ENCODE measurements at places on chromosomes 6 and 20.

GRCh38 chr6:22765015-22765414 lies 195.6 kb downstream of the HDGFL1 start:
- DNase-seq: peak; percentile 32

- DNase-seq: peak; percentile 60
Measured at GRCh38 chr20:58078741-58079522, 149.5 kb downstream of the ANKRD60 start.

GRCh38 chr6:107728564-107728897 lies 95.6 kb downstream of the SCML4 start:
- DNase-seq: no peak

DNA sequence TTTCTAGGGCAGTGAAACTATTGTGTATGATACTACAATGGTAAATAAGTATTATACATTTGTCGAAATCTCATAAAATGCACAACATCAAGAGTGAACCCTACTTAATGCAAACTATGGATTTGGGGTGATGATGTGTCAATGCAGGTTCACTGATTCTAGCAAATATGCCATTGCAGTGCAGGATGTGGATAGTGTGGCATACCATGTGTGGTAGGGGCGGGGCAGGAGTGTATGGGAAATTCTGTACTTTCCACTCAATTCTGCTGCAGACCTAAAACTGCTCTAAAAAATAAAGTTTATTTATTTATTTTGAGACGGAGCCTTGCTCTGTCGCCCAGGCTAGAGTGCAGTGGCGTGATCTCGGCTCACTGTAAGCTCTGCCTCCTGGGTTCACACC lies 44.3 kb downstream of the ABHD12 start:
- no peak for DNase-seq

- DNase-seq: no peak
Measured at GRCh38 chr6:40298207-40298606, 289.0 kb downstream of the LRFN2 start.

GRCh38 chr20:16001286-16001685 lies 572.0 kb downstream of the KIF16B start:
- DNase-seq: peak; percentile 51

- DNase-seq: peak; percentile 2
Measured at GRCh38 chr20:41848180-41848579, 230.0 kb upstream of the CHD6 start.

DNA sequence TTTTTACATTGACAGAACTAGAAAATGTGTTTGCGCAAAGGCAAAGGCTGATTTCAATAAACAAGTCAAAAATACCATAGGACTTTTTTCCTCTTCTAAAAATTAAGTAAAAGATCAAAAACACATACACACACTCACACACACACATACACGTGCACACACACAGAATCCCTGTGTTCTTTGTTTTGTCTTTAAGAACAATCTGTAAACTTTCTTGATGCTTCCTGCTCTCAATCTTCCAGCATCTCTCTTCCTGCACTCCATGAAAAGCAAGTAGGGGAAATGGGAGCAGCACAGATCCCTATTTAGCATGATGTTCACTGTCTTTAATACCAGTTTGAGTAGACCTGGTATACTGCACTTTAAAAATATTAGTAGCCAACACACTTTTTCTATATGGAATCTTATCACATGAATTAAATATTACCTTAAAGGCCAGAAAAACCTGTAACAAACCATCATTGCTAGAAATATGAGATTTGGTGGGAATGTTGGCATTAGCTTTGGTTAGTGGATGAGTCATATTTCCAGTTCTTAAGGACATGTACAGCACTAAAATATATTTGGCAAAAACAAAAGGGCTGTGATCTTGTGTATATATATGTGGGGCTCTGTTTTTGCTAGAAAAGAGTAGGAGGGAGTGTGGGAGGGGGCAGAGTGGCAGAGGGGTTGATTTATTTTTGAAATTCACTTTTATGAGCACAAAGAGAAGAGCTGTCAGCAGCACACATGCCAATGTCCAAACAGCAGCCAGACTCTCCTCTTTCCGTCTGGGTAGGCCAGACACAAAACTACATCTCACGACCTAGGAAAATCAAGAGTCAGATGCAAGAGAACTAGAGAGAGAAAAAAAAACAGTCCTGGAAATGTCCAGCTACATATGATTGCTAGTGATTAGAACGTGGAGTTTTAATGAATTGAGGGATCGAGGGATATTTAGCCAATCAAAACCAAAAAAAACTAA lies 4.6 kb downstream of the PTPRK start:
- DNase-seq: peak; percentile 54

All from ELR (cell line).